ENCODE measurements at places on chromosomes 12 and 14.
A peak's percentile ranks its signal among the peaks of the same experiment; 100 is the strongest.

GRCh38 chr12:55673638-55674037 is 34.1 kb downstream of the ITGA7 start:
- DNase-seq, result no peak

DNA sequence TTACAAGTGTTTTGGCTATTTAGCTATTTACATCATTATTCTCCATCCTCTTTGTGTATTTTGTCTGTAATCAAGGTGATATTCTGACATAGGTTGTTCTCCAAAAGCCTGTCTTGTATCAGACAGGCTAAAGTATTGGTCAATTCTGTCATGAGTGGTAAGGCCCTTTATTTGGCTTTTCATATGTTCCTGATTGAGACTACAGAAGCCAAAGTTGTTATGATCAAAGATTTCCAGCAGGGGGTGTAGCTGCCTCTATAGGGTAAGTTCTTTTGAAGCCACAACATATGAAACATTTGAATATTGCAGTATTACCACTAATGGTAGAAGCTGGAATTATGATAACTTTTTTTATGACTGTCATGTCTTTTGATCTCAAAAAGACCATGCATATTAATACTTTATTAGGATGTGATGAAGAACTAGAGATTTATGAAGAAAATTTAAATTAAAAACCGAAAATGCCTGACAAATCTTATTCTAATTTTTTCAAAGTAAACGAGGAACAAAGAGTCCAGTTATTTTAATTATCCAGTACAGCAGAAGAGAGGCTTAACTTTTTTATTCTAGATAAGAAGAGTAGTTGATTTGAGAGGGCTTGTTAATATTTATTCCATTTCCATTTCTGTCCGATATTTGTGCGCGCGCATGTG is 3.4 kb upstream of the ARHGAP5 start:
- peak; percentile 47 for DNase-seq

- DNase-seq, result no peak
These were observed 48.5 kb downstream of the SUDS3 start for GRCh38 chr12:118424884-118425283.

- no peak for DNase-seq
These were observed 1.5 kb downstream of the RDH5 start for GRCh38 chr12:55721601-55722213.

DNA sequence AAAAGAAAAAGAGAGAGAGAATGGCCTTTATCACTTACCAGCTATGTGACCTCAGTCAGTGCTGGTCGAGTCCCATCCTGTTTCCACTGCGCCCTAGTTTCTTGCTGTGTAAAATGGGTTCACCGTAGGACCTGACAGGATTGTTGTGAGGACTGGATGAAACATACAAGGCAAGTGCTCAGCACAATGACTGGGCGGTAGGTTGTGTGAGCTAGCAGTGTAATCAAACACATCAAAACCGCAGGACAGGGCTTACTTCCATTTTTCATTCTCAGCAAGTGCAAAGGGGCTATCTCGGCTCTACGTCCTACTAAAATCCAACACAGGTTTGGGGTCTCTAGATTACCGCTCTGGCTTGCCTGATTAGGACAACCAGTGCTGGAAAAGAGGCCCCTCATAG is 36.4 kb upstream of the ATXN2 start:
- no peak for DNase-seq

DNA sequence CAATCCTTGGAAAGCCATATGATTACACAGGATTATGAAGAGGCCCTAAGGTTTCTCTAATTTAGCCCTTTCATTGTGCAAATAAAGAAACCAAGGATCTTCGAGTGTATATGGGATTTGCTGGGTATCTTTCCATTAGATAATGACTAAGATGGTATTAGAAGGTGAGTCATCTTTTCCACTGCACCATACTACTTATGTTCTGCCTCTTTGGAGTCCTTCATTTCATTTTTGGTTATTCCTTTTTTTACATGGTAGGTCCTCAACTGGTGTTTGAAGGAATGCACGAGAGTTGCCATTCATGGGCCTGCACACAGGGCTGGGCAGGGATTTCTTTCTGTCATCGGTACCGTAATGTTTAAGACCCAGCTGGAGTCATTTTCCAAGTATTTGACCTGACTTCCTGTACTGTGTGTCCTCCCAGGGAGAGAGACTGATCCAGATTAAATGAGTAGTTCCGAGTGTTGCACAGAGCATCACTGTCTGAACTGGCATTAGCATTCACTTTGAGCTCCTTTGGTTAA is 85.7 kb downstream of the BORCS5 start:
- DNase-seq, result no peak

GRCh38 chr14:89571491-89571890 is 154.5 kb upstream of the FOXN3 start:
- no peak for DNase-seq

DNA sequence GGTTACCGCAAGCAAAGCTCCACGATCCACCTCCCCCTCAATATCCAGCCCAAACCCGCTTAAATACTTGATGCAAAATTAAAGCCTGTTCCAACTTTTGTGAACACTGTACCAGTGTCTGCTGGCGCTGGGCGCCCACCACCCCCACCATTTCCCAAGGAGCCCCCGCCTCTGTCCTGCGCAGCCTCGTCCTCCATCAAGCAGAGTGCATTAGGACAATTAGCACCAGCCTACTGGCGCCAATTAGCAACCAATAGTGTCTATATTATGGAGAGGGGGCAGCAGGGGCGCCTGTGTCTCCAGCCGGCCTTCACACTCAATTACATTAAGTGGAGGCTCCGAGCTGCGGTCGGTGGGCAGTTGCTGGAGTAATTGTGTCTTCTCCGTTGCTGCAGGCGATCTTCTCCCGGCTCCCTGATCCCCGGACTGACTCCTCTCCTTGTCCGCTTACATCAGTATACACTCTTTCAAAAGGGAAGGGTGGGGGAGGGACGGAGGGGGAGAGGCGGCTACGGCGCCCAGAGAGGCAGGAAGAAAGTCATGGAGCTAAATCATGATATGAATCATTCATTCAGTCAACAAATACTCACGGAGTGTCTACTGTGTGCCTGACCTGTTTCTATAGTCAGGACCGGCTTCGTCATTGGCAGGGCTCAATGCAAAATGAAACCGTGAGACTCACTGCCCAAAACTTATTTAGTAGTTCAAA is 707.3 kb downstream of the MED13L start:
- DNase-seq, result no peak

DNA sequence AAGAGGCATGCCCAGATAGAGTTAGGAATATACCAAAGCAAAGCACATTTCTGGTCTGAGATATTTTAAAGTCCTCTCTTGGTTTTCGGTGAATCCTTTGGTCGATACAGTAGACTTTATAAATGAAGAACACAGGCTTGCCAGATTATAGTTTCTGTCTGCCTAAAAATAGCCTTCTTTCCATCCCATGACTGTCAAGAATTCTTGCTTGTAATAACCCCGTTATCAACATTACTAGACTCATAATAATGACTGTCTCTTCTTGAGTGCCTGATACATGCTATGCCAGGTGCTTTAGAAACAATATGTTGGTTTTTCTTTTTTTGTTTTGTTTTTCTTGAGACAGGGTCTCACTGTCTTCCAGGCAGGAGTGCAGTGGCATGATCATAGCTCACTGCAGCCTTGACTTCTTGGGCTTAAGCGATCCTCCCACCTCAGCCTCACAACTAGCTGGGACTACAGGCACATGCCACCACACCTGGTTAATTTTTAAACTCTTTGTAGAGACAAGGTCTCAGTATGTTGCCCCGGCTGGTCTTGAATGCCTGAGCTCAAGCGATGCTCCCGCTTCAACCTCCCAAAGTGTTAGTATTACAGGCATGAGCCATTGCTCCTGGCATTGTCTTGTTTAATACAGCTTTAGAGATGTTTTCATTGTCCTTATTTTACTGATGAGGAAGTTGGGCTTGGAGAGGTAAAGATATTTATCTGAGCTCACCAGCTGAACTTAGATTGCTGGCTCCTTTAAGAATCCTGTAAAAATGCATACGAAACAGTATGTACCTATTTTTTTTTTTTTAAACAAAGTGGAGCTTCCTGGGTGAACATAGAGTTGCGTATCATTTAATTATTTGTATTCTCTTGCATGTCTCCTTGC is 30.4 kb downstream of the CHST11 start:
- DNase-seq, result no peak

GRCh38 chr14:103444837-103445524 is 59.8 kb downstream of the MARK3 start:
- no peak for DNase-seq

- DNase-seq, result no peak
These were observed 25.0 kb upstream of the HIGD1C start for GRCh38 chr12:50927356-50927755.

GRCh38 chr14:91946622-91947474 is 646 bp downstream of the FBLN5 start:
- peak; percentile 10 for DNase-seq

DNA sequence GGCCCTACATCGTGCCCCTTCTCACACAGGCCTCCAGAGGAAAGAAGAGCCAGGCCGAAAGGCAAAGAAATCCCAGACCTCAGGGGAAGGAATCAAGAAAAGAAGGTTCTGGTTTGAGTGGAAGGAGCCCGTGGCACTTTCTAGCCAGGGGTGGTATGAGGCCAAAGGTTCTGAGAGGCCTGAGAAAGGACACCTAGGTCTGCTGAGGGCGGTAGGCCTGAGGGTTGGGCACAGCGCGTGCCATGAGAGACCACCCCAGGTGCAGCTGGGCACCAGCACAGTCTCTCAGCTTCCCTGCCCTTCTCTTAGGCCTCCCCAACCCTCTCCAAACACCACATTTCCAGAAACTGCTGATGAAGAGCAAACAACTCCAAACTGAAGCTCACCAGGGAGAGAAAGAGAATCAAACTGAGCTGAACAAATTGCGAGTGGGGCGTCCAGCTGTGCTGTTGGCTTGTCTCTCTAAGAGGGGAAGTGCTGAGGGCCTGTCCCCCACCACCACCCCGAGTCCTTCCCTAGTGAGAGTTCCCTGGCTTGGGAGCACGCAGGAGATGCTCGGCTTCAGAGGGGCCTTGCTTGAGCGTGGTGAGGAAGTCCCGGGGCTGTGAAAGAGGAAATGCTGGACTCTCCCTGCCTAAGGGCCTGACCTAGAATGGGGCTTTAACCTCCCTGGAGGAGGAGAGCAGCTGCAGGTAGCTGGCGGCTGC is 184.8 kb downstream of the ZFP36L1 start:
- no peak for DNase-seq

DNA sequence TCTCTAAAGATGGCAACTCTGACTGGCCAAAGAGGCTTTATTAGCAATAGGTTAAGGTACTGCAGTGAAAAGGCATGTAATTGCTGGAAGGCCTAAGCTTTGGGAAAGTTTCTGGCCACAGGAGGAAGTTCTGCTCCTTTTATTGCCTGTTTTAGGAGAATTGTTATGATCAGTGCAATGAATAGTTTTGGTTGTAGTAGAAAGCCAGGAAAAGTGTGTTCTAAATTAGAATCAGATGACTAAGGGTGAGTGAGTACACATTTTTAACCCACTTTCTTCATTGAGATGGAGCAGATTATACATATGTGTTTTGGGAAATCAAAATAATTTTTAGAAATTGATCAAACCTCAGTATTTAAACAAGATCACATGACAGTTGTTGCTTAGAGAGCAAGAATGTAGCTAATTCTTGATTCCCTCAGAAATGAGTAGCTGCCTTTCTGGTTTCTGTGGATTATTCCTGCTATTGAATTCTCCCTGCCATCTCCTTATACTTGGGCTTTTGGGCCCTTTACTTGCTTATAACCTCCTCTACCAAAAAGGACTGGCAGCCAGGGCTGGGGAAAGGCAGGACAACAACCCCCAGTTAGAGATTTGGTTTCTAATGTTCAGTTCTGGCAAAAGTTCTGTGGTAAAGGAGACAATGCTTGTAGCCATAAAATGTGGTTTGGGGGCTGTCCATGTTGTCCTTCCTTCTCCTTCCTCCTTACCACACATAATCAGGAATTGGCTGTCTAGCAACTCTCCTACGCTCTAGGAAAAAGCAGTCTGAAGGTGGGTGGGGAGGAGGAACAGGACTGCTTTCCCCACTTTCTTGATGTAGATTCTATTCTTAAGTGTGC is 217.1 kb downstream of the SLC38A4 start:
- DNase-seq, result no peak

GRCh38 chr12:75982169-75982564 is 49.4 kb downstream of the PHLDA1 start:
- DNase-seq, result no peak

- DNase-seq, result no peak
These were observed 124.3 kb downstream of the FOXN3 start for GRCh38 chr14:89292579-89293313.

GRCh38 chr12:7161327-7161726 is 28.2 kb upstream of the PEX5 start:
- no peak for DNase-seq

DNA sequence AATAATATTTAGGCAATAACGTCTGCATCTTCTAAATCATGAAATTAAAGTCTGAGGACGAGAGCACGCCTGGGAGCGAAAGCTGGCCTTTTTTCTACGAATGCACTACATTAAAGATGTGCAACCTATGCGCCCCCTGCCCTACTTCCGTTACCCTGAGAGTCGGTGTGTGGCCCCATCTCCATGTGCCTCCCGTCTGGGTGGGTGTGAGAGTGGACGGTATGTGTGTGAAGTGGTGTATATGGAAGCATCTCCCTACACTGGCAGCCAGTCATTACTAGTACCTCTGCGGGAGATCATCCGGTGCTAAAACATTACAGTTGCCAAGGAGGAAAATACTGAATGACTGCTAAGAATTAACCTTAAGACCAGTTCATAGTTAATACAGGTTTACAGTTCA is 19.3 kb downstream of the CKB start:
- no peak for DNase-seq

- no peak for DNase-seq
These were observed 264.2 kb downstream of the SLC6A15 start for GRCh38 chr12:84648425-84648824.

DNA sequence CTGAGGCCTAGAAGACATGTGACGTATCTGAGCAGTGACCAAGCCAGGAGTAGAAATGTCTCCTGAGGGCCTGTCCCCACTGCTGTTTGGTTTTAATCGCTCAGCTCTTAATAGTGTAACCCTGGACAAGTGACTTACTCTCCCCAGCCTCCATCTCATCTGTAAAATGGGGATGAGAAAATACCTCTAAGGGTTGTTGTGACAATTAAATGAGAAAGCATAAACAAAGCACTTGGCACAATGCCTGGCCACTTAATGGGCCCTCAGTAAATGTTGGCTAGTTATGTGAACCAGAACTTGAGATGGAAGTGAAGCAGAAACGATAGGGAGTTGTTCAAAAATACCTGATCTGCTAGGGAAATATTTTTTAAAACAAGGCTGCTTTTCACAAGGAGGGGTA is 58.2 kb downstream of the HMGA2 start:
- DNase-seq, result no peak

DNA sequence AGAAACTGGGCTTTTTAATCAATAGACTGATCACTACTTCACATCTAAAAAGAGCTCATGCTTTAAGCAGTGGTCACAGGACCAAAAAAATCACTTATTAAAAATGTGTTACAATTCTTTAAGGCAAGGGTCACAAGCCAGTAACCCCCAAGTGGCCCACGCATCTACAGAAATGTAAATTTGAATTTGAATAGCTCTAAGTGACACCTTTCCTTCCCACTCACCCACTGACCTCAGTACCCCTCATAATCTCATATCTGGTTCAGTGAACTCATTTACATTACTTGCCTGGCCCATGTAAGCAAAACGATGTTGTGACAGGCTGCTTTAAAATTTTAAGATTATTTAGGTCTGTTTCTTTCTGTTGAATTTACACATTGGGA is 27.4 kb downstream of the NELL2 start:
- no peak for DNase-seq
